ENCODE measurements at places on chromosomes 12 and 14.

DNA sequence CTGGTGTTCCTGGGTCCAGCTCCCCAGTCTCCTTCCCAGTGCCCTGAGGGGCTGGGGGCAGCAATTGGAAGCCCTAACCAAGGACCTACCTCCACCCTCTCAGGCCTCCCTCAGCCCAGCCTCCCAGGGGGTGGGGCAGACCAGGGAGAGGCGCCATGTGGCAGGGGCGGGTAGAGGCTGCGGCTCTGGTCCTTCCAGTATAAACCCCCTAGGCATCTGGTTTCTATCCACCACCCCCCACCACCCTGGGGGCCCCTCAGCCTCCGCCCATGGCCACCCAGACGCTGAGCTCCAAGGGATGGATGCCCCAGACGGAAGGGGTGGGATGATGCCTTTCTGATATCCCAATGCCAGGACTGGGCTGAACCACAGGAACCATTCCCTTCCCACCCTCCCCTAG lies 2.8 kb upstream of the SP7 start:
- DNase-seq = no peak

GRCh38 chr14:65439117-65439516 lies 26.6 kb downstream of the FUT8 start:
- DNase-seq = no peak

DNA sequence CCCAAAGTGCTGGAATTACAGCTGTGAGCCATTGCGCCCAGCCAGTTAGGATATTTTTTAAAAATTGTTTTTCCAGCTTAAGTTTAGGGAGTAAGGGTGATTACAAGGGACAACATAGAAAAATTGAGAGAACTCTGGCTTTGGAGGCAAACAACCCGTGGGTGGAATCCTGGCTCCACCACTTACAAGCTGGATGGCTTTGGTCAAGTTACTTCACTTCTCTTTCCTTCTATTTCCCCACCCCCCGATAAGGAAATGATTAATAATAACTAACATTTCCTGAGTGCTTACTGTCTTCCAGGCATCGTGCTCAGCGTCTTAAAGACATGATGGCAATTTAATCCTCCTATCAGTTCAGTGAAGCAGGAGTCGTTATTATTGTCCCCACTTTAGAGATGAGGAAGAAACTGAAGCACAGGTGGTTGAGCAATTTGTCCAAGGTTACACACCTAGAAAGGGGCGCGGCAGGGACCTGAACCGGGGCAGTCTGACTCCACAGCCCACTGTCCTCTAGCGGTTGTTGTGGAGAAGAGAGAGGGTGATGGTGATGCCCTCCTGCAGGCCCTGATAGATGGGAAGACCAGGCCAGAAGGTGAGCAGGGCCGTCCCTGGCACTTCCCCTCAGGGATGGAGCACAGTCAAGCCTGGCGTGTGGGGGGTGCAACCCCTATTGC lies 16.7 kb upstream of the FAIM2 start:
- no peak for DNase-seq

GRCh38 chr14:97266653-97267052 lies 469.5 kb downstream of the VRK1 start:
- no peak for DNase-seq

DNA sequence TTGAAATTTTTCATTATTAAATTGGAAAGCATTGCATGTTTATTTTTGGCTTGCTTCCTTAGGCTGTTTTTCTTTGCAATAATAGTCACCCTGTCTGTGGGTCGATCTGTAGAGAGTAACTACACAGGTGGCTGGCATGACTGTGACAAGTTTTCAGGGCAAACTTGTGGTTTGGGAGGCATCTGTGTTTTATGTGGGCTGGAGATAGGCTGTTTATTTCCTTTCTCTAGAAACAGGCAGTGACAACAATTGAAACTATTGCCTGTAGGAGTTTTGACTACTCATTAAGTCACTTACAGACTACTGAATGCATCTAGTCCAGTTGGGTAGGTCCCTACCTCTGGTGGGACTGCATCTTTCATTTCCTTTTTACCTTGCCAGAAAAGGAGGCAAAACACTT lies 155.6 kb downstream of the DYRK2 start:
- DNase-seq = no peak

GRCh38 chr12:52650520-52651081 lies 1.4 kb downstream of the KRT2 start:
- DNase-seq = no peak

DNA sequence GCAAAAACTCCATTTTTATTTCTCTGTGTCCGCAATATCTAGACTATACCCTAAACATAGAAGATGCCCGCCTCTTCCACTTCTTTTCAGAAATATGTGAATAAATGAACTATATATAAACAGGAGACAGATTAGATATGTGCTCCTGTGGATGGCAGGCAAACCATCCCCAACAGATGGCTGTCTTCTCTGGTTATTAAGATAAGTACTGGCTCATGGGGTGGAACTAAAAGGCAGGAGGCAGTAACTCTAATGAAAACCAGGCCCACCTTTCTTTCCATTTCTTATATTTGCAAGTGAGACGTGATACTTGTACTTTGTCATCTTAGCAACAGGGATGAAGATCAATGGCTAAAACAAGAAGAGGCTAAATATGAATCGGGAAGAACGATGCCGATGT lies 20.2 kb downstream of the E2F7 start:
- DNase-seq = no peak

DNA sequence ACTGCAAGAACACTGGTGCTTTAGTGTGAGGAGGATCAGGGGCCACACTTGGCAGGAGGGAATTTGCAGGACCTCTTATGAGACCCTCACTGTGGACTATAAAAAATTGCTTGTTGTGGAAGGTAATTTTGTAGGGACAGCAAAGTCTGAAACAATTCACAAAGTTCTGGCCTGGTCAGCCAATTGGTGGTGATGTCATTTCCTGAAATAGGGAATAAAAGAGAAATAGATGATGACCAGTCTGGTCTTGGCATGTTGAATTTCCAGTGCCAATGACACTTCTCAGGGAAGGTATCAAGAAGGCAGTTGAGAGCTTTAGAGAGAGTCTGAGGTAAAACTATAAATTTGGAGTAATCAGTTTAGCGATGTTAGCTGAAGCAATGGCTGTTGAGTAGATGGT lies 129.3 kb upstream of the LMNTD1 start:
- DNase-seq = no peak
